ENCODE measurements at places on chromosomes 5 and 9. TPM values are rescaled to one million over a fixed set of nuclear protein-coding genes. Genes with fewer than 3 reads are reported as not detected.

IL4 gene
- total RNA-seq, result not detected

DNA sequence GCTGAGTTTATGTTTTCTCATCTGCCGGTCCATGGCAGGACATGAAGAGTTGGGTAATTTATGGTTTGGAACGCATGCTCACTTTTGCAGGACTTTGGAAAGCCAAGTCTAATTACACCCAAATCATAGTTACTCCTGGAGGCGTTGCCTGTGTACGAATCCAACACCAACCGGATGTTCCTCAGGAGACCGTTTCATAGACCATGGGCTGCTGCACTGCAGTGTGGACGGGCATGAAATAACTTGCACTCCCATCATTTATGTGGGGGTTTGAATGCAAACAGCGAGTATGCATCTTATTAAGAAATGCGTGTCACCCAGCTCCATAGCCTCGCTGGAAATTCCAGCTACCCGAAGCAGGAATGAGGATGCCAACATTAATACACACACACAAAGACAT is 96.1 kb upstream of the IRX2 start:
- no peak for DNase-seq

DNA sequence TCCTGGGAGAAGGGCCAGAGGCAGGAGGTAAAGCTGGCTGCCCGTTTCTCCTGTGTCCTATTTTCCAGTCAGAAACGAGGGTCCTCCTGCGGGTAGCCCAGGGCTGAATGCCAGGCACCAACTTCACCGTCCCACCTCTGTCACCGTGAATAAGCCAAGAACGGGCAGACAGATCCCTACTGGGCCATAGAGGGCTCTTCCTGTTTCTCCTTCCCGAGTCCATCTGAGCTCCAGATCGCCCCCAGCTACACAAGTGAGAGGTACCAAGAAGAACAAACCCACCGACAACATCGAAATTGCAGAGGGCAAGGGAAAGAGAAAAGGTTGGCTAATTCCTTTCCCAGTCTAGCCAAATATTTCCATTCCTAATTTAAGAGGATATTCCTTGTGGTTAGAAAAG is 93.7 kb downstream of the SPOCK1 start:
- no peak for DNase-seq

PCDHGA1 gene
- total RNA-seq, result 0.26 TPM

DNA sequence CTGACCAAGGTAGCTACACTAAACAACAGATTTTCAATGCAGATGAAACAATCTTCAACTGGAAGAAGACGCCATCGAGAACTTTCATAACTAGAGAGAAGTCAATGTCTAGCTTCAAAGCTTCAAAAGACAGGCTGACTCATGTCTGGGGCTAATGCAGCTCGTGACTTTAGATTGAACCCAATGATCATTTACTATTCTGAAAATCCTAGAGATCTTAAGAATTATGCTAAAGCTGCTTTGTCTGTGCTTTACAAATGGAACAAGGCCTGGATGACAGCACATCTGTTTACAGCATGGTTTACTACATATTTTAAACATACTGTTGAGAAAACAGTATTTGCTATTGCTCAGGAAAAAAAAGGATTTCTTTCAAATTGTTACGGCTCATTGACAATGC is 54.9 kb downstream of the RICTOR start:
- no peak for DNase-seq

PCDHGB2 gene
- total RNA-seq, result 0.26 TPM

DMRT3 gene
- not detected for total RNA-seq
